Mesothelial cell of epicardium (in vitro differentiated cells): ENCODE measurements at places on chromosomes 3 and 15. TPM values are rescaled to one million over a fixed set of nuclear protein-coding genes. Genes with fewer than 3 reads are reported as not detected.
A peak's percentile ranks its signal among the peaks of the same experiment; 100 is the strongest.

DNA sequence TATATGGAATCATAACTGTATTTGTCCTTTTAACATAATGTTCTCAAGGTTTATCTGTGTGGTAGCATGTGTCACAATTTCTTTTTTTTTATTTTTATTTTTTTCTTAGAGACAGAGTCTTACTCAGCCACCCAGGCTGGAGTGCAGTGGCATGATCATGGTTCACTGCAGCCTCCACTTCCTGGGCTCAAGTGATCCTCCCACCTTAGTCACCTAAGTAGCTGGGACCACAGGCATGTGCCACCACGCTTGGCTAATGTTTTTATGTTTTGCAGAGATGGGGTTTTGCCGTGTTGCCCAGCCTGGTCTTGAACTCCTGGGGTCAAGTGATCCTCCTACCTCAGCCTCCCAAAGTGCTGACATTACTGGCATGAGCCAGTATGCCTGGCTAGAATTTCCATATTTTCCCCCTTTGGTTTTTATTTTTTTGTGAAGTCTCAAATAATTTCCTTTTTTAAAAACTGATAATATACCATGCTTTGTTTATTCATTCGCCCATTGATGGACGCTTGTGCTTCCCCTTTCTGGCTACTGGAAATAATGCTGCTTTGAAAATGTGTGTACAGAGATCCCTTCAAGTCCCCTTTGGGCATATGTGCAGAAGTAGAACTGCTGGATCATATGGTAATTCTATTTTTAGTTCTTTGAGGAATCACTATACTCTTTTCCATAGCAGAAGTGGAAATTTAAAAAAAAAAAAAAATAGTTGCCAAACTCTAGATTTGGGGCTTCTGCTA lies 28.4 kb downstream of the TMEM40 start:
- no peaks in the 10 kb centered on the region for H3K27me3 ChIP-seq

GRCh38 chr3:156792114-156792513 lies 34.0 kb upstream of the LEKR1 start:
- no peak overlapping the region for H3K4me3 ChIP-seq
- peaks cover 23% of the 10 kb centered on the region for H3K4me1 ChIP-seq
- H3K36me3 ChIP-seq, result no peaks in the 10 kb centered on the region
- H3K27me3 ChIP-seq, result no peaks in the 10 kb centered on the region
- H3K27ac ChIP-seq, result no peak overlapping the region
- no peak for DNase-seq

GRCh38 chr3:171198781-171199472 lies 172.4 kb upstream of the SLC2A2 start:
- no peaks in the 10 kb centered on the region for H3K36me3 ChIP-seq
- no peak overlapping the region for H3K27ac ChIP-seq
- H3K27me3 ChIP-seq, result no peaks in the 10 kb centered on the region

DNA sequence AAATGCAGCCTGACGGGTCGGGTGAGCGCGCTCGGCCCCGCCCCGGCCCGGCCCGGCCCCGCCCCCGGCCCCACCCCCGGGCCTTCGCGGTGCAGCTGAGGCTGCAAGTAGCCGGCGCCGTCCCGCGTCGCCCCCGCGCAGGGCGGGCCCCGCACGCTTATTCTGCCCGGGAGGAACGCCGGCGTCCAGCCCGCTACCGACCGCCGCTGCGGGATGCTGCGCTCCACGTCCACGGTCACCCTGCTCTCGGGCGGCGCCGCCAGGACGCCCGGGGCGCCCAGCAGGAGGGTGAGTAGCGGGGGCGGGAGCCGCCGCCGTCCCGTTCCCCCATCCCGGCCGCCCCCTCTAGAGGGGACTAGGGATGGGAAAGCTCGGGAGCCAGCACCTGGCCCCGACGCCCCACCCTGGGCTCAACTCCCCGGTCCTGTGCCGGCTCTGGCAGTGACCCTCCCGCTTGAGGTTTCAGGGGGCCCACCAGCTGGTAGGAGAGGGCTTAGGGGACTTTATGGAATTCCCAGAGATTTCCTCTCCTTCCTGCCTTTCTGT lies at the start of gene MYZAP:
MYZAP (plus strand) TSS at position 83 of the 546 bp plus-strand sequence; CDS start at position 214, 131 bp downstream.
- H3K27ac ChIP-seq, result peak within 1 kb of the TSS; percentile 28
- peaks cover 17% of the 10 kb centered on the region for H3K4me1 ChIP-seq
- H3K27me3 ChIP-seq, result no peaks in the 10 kb centered on the region
- DNase-seq, result peak; percentile 33

- H3K4me1 ChIP-seq, result peaks cover 4% of the 10 kb centered on the region
- no peak overlapping the region for H3K4me3 ChIP-seq
- DNase-seq, result no peak
These were observed 200.6 kb downstream of the BCHE start for GRCh38 chr3:165636684-165637015.

GRCh38 chr3:66138336-66139313 lies 82.2 kb upstream of the SLC25A26 start:
- no peak overlapping the region for H3K27ac ChIP-seq
- no peak for DNase-seq
- no peak overlapping the region for H3K4me3 ChIP-seq
- peaks cover 17% of the 10 kb centered on the region for H3K4me1 ChIP-seq
- H3K27me3 ChIP-seq, result no peaks in the 10 kb centered on the region
- H3K36me3 ChIP-seq, result no peaks in the 10 kb centered on the region

DNA sequence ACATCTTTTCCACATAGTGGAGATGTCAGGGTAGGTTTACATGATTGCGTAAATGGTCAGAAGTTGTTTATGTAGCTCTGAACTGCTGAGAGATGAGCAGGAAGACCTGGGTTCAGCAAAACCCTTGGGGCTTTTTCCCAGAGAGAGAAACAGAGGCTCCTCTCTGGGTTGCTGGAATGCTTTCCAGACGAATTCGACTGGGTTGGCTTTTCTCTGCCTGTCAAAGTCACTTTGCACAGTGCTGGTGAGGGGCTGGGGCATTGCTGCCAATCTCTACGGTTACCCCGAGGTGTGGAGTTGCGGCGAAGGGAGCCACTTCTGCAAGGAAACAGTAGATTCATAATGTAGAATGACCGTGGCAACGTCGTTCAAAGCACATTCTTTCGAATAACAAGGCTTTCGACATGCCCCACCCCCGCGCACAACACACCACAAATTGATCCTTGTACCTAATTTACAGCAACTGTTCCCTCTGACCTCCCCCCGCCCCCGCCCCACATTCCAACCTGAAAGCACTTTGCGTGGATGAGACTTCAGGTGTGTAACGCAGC lies 950 bp upstream of the CNTN4 start:
- DNase-seq, result no peak
- H3K36me3 ChIP-seq, result no peaks in the 10 kb centered on the region
- H3K27me3 ChIP-seq, result peaks cover 46% of the 10 kb centered on the region
- H3K4me1 ChIP-seq, result peaks cover 42% of the 10 kb centered on the region
- peak overlapping the region; percentile 86 for H3K27ac ChIP-seq

GRCh38 chr3:118760585-118761290 lies 273.9 kb downstream of the IGSF11 start:
- DNase-seq, result no peak
- no peaks in the 10 kb centered on the region for H3K27me3 ChIP-seq
- no peaks in the 10 kb centered on the region for H3K4me1 ChIP-seq
- no peak overlapping the region for H3K27ac ChIP-seq
- no peaks in the 10 kb centered on the region for H3K36me3 ChIP-seq

DNA sequence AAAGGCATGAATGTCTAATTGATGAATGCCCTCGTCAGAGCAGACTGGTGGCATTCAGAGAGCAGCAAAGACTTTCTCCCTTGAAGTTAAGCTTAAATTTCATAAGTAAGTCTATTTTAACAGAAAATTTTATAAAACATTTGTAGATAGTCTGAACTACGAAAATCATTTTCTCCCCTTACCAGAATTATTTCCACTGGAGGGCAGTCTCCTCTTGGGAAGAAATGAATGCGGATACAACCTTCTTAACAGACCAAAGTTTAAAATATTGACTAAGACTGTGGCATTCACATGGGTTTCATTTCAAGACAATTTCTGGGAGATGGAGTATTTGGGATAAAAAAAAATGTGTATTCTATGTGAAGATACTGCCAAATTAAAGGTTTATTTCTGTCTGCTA lies 669.0 kb downstream of the FHIT start:
- no peaks in the 10 kb centered on the region for H3K27me3 ChIP-seq
- no peak overlapping the region for H3K4me3 ChIP-seq
- no peaks in the 10 kb centered on the region for H3K4me1 ChIP-seq
- H3K27ac ChIP-seq, result no peak overlapping the region

DNA sequence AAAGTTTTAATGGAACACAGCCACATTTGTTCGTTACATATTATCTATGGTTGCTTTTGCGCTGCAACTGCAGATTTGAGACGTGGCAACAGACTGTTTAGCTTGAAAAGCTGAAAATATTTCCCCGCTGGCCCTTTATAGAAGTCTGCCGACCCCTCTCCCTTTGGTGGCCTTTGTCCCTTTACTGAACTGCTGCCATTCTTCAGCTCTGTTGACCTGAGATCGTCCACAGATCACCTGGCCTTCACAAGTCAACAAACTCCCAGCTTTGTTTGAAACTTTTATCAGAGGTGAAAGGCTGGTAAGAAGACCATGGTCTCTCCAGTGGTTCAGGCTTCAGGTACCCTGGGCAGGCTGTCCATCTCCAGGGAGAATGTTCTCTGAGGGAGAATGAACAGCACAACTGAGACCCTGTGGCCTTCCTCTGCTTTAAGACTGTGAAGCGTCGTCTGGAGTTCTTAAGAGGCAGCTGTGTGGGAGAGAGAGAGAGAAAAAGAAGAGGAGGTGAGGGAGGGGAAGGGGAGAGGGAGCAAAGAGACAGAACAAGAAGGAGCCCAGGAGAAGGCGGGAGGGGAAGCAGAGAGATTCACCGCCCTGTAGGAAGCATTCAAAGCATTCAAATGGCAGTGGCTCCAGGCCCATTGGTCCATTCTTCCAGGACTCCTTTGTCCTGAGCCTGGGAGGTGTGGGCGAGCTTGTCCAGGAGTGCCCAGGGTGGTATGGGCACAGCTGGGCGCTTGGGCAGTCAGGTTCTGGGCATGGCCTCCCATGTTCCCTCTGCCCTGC lies 53.7 kb upstream of the INSYN1 start:
- H3K36me3 ChIP-seq, result no peaks in the 10 kb centered on the region
- peaks cover 19% of the 10 kb centered on the region for H3K27me3 ChIP-seq
- peaks cover 6% of the 10 kb centered on the region for H3K4me1 ChIP-seq
- no peak overlapping the region for H3K4me3 ChIP-seq
- no peak overlapping the region for H3K27ac ChIP-seq

PLA2G4B gene
- total RNA-seq, result 10.6 to 11.4 TPM (median 11.2 TPM) in 3 replicates
